ENCODE measurements at places on chromosomes 2 and 18. TPM values are rescaled to one million over a fixed set of nuclear protein-coding genes. Genes with fewer than 3 reads are reported as not detected.

GRCh38 chr2:84938194-84938879 lies 32.6 kb upstream of the KCMF1 start:
- no peak for DNase-seq

FAM237A gene
- not detected for total RNA-seq

DPP10 gene
- total RNA-seq = 2.8 TPM

FOXI3 gene
- total RNA-seq = not detected

UGT1A10 gene
- not detected for total RNA-seq

DHRS9 gene
- 0.74 TPM for total RNA-seq

Measured in omental fat pad (tissue), 4 donors.